ENCODE measurements at places on chromosomes 5 and 9.

GRCh38 chr5:40735609-40736008 lies 20.2 kb downstream of the TTC33 start:
- no peak for DNase-seq

DNA sequence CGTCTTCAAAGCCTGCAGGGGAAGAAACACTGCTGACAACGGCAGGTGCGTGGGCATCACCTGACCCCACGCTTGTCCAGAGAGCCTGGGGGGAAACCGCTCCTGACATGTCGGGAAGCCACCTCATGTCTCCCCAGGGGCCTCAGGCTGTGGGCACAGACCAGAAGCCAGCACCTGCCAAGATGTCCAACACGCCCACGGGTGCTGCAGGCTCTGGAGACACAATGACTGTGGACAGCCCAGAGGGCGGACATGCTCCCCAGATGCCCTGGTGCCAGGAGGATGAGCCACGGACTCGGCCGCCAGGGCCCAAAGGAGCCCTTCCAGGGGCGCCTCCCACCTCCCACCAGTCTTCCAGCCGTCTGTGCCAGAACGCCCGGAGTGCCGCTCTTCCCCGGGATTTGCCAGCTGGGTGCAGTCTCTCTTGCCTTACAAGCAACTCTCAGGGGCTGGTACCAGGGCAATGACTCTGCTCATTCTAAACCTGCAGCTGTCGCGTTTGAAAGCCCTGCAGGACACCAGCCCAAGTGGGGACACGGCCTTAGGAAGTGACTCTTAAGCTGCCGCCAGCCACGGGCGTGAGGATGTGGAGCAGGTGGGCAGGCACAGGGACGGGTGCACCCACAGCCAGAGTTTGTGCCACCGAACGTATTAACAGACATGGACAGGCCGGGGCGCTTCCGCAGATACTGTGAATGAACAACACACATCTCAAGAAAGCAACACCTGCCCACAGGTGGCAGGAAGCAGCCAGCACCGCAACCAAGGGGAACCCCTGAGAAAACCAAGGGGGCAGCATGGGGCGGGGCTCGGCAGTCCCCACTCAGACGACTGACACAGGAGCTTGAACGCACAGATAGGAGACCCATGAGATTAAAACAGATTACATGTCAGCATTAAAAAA lies 6.8 kb upstream of the LHX3 start:
- no peak for DNase-seq

- no peak for DNase-seq
Measured at GRCh38 chr5:136308212-136308795, 57.0 kb downstream of the TRPC7 start.

DNA sequence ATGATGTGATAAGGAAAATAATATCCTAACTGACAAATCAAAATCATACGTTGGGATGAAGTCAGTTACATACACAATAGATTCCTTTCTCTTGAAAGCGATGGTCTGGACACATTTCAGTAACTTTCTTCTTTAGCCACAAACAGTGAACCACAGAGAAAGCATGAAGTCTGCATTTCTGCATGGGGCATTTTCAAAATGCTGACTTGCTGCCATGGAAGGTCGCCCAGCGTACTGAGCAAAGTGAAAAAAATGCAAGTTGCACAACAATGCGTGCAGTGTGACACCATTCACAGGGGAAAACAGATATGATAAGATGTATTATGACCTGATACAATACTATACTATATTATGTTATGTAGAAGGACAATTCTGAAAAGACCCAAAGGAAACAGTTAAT lies 146.3 kb downstream of the SNX18 start:
- DNase-seq = no peak

DNA sequence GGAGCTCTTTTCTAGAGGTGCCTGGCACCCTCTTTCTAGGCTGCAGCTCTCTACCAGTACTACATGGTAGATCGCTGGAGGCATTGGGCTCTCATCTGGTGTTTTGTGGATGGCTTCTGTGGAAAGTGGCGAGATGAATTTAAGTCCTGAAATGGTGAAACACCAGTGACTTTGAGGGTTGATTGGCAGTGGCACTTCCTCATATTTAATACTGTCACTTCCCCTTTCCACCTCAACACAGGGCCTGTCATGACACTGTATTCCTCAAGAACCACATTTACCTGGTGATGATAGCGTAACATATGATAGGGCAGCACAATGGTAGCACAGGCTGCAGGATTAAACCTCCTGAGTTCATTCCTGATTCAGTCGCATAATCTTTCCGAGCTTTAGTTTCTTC lies 132.1 kb downstream of the KDM4C start:
- DNase-seq = no peak

- DNase-seq = no peak
Measured at GRCh38 chr9:124665391-124666058, 105.6 kb downstream of the NR6A1 start.

DNA sequence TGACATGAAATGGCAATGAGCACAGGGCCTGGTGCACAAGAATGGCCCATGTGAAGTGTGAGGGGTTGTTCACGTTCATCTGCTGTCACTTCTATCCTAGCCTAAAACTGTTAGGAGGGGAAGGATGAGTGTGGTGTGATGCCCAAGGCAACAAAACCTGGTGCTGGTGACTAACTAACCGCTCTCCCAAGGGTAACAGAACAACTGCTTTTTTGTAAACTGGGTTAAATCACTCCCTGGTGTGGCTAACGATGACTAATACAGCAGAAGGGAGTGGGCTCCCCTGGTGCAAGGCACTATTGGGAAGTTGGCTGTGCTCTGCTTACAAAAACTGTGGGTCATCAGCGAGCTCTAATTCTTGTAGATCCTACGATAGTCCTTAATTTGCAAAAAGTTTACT lies 103.2 kb upstream of the VCAN start:
- no peak for DNase-seq

DNA sequence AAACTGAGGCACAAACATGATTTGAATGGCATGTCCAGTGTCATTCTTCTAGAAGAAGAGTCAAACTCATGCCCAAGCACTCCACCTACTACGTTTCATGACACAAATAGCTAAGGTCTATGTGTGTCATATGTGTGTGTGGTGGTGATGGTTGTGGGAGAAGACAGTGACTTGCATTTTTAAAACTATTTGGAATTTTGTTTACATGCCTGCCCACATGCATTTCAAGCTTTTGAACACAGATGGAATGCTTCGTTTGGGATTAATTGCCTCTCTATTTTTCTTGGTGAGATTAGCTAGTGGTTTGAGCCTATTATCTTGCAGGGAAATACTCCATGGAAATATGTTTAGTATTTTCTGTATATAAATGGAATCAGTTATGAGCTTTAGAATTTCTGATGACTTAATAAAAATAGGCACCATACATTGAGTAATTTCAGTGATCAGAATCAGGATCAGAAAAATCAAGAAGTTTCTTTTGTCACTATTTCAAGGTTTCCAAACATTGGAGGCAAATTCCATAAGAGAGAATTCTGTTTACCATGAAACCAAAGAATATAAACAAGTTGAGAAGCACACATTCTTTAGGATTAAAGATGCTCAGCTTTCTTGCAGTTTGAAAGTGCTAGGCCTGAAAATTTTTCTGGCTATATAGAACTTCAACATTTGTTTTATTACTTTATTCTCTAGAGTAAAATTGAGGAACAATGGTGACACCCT lies 260.3 kb upstream of the SEMA6A start:
- DNase-seq = no peak

DNA sequence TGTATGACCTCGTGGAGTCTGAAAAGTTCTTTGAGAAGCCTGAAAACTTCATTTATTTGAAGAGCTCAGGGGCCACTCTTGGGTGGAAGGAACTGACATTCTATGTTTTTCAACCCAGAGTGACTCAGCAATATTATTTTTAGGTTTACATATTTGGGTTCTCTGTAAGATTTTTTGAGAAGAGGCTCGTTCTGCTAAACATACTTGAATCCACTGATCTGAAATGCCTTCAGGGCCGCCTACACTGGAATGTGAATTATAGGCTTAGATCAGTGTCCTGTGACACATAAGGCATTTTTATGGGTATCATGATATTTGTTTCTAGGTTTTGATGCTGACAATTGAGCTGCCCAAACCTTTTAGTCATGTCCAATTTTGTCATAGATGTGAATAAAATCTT lies 86.2 kb downstream of the PSAT1 start:
- DNase-seq = no peak

- DNase-seq = no peak
Measured at GRCh38 chr9:130039528-130040147, 3.4 kb downstream of the FNBP1 start.

- no peak for DNase-seq
Measured at GRCh38 chr5:139268364-139269202, 25.0 kb upstream of the MATR3 start.

- DNase-seq = no peak
Measured at GRCh38 chr9:88722753-88723152, 187.8 kb downstream of the NXNL2 start.

DNA sequence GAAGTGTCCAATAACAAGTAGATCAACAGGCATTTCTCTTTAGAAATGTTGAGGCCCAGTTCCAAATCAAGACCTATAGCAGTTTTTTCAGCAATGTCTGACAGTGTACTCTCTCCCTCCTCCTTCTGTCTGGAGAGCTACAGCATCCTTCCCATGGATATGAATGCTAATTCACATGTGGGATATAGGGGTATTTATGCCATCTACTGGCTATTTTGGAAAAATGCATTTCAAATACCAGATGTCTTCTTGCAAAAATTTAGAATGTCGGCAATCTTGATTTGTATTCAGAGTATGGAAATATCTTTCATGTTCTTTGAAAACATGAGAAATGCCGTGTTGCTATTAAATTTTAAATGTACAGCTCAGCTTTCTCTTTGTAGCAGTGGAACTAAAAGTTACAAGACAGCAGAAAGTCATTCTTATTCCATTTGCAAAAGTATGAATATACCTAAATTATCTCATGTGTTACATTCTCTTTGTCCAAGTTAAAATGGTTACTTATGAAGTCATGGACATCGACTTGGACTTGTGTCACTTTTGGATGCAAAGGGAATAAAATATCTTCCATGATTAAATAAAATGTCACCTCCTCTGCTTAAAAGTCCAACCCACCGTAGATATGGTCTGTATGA lies 647.8 kb downstream of the TAF11L14 start:
- DNase-seq = no peak

GRCh38 chr5:88886746-88887341 lies 3.9 kb upstream of the MEF2C start:
- DNase-seq = no peak

DNA sequence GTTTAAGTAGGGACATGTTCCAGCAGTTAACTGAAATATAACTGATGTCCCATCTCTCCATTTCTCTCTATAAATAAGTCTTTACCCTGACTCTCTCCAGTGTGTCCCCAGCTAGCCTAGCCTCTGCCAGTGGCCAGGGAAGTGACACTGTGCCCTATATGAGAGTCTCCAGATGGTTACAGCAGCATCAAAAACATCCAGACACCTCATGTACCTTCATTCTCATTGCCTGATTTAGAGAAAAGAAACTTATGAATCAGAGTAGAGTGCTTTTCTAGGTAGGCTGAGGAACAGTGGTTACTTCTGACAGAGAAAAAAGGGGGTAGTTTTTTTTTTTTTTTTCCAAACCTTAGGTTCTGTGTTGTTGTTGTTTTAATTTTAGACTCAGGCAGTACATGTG lies 148.5 kb downstream of the GNAQ start:
- DNase-seq = no peak

DNA sequence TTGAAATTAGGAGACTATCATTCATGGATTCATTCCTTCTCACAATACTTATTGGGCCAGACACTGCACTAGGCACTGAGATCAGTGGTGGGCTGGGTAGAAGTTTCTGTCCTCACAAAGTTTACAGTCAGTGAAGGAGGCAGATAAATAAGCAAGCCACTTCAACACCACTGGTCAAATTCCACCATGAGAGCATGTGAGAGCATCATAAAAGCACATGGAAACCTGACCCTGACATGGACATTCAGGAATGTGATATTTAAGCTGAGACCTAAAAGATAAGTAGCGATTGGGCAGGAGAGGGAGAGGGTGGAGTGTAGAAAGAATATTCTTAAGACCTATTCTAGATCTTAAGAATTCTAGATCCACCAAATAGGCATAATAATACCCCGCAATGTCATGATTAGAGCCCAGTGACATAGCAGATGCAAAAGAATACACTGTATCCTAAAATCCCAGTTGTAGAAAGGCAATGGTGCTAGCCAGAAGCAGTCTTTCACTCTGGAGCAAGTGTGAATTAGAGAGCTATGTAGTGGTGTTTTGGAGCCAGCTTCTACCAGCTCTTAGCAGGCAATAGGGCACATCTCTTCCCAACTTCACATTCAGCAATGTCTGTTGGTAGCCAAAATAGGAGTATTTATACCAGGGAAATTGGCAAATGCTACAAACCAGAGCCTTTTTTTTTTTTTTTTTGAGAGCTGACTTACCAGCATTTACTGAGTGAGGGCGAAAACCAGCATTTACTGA lies 46.4 kb downstream of the SH3RF2 start:
- DNase-seq = no peak

- no peak for DNase-seq
Measured at GRCh38 chr5:163964671-163965070, 459.3 kb downstream of the MAT2B start.

DNA sequence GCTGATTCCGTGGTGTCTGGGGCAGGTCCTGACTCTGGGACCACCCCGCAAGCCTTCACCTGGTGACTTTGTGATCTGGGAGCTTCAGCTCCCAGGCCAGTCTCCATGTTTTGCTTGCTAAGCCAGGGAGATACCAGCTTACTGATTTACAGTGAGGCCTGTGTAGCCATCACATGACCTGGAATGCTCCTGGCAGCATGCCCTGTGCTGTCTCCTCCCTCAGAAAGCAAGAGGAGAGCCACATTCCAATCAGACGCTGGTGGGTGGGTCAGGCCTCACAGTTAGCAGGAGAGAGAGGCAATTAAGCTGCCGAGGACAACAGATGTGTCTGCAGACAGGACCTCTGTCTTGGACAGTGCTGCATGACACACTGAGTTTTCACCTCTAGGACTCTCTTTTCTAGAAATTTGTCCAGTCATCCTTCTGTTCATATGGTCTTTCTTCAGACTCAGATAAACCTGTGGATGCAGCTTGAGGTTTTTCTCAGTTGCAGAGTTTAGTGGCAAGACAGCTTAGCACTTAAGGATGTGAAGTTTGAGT lies 24.4 kb upstream of the GRPEL2 start:
- DNase-seq = no peak

- DNase-seq = no peak
Measured at GRCh38 chr9:26413611-26414010, 479.0 kb downstream of the CAAP1 start.

GRCh38 chr5:138504799-138505198 lies 38.2 kb downstream of the ETF1 start:
- no peak for DNase-seq

GRCh38 chr9:72925891-72926290 lies 27.0 kb downstream of the ALDH1A1 start:
- DNase-seq = no peak

DNA sequence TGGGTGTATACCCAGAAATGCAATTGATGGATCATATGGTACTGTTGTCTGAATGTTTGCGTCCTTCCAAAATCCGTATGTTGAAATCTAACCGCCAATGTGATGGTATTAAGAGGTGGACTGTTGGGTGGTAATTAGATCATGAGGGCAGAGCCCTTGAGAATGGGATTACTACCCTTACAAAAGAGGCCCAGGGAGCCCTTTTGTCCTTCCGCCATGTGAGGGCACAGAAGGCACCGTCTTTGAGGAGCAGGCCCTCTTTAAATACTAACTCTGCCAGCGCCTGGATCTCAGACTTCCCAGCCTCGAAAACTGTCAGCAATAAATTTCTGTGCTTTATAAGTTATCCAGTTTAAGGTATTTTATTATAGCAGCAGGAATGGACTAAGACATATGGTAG lies 156.0 kb upstream of the OTULINL start:
- DNase-seq = no peak

All from stimulated activated CD4-positive, alpha-beta T cell treated with anti-CD3 and anti-CD28 coated beads, Interleukin-12 subunit alpha, Interleukin-12 subunit beta, amount 100 ng/mL, for 4 hours (primary cell).